Left lung (tissue), 14 donors: ENCODE measurements at places on chromosomes 11 and 22. TPM values are rescaled to one million over a fixed set of nuclear protein-coding genes. Genes with fewer than 3 reads are reported as not detected.

The APOBEC3G gene
- 15.7 TPM for total RNA-seq

The APOA4 gene
- not detected for total RNA-seq

The SLC1A2 gene
- 0.89 TPM for total RNA-seq

The ZNF70 gene
- total RNA-seq = 6.0 TPM

The OR8G1 gene
- not detected for total RNA-seq

The RRP8 gene
- total RNA-seq = 19.5 TPM

The C22orf23 gene
- total RNA-seq = 0.26 TPM

DNA sequence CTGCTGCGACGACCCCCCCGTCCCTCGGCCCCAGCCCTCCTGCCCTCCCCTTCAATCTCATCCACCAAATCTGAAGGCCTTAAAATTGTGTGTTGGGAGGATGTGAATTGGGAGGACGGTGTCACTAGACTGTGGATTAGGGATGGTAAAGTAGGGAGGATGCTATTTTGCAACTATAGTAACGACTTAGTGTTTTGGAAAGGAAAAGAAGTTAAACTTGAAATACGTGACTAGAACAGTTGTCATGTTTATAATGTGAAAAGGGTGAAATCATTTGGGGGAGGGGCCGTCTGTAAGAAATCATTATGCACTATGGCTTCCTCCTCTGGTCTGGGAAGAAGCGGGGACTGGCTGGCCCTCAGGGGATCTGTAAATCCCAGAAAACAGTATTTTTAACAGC is 43.4 kb upstream of the NNMT start:
- H3K27me3 ChIP-seq = no peaks in the 10 kb centered on the region
- H3K4me3 ChIP-seq = no peak overlapping the region
- peak; percentile 24 for DNase-seq
- no peak overlapping the region for H3K27ac ChIP-seq
- H3K4me1 ChIP-seq = peaks cover 12% of the 10 kb centered on the region
- H3K36me3 ChIP-seq = peaks cover 70% of the 10 kb centered on the region

- no peaks in the 10 kb centered on the region for H3K36me3 ChIP-seq
- no peaks in the 10 kb centered on the region for H3K27me3 ChIP-seq
- DNase-seq = no peak
- H3K4me3 ChIP-seq = no peak overlapping the region
- no peaks in the 10 kb centered on the region for H3K4me1 ChIP-seq
- no peak overlapping the region for H3K27ac ChIP-seq
Measured at GRCh38 chr11:9840460-9841004, 176.7 kb downstream of the SWAP70 start.

- DNase-seq = no peak
- H3K36me3 ChIP-seq = no peaks in the 10 kb centered on the region
Measured at GRCh38 chr22:45930324-45930723, 46.6 kb downstream of the WNT7B start.

GRCh38 chr22:44005524-44005923 is 18.6 kb upstream of the PARVB start:
- DNase-seq = no peak
- H3K4me1 ChIP-seq = no peaks in the 10 kb centered on the region
- no peaks in the 10 kb centered on the region for H3K27me3 ChIP-seq
- H3K4me3 ChIP-seq = no peak overlapping the region
- H3K36me3 ChIP-seq = no peaks in the 10 kb centered on the region
